Endodermal cell (in vitro differentiated cells): ENCODE measurements at places on chromosomes 1 and 21.
A peak's percentile ranks its signal among the peaks of the same experiment; 100 is the strongest.

GRCh38 chr1:63148825-63149645, 173.3 kb upstream of the FOXD3 start:
- peak; percentile 87 for DNase-seq

GRCh38 chr1:213876531-213876930, 111.2 kb upstream of the PROX1 start:
- peak; percentile 53 for DNase-seq

DNA sequence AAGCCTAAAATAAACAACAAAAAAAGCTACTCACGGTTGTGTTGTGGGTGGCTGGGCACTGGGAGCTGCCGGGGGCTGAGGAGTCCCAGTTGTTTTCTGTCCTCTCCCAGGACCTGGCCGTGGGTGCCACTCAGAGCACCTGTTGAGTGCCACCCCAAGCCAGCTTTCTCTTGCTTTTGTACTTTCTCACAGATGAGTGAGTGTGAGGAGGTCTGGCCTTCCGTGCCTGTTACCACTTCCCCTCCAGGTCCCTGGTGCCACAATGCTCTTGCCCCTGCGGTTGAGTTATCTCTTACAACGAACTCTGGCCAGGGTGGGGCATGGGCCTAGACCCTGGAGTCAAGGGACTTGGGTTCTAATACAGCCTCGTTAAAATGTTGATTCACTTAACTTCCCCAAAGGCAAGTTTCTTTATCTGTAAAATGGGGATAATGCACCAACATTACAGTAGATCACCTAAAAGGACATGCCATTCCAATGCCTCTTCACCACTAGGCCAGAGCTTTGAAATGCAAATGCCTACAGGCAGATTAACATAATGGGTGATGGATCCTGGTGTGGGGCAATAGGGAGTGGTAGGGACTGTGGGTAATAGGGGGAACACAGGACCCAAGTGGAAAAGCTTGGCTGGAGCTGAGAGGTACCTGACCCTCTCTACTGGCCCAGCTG, at the start of gene CNR2:
CNR2 (minus strand) TSS at position 151 of the 669 bp plus-strand sequence. CDS start 37,745 bp downstream, outside the sequence.
- no peak for DNase-seq

GRCh38 chr1:231806623-231807495, 180.3 kb downstream of the DISC1 start:
- peak; percentile 94 for DNase-seq

- no peak for DNase-seq
Measured at GRCh38 chr1:241465673-241466072, 53.9 kb downstream of the FH start.

GRCh38 chr1:211939876-211940468, 95.4 kb downstream of the INTS7 start:
- DNase-seq: no peak

GRCh38 chr1:89260042-89260441, 12.6 kb downstream of the GBP5 start:
- DNase-seq: peak; percentile 77

- no peak for DNase-seq
Measured at GRCh38 chr1:56675763-56676162, 30.6 kb downstream of the PRKAA2 start.

GRCh38 chr1:225449261-225449660, 21.4 kb upstream of the LBR start:
- peak; percentile 28 for DNase-seq

GRCh38 chr1:44644806-44645205, 29.5 kb downstream of the TMEM53 start:
- DNase-seq: no peak

GRCh38 chr1:201427963-201428362, 6.4 kb upstream of the TNNI1 start:
- DNase-seq: no peak

GRCh38 chr21:42026082-42026435, 15.9 kb upstream of the ZBTB21 start:
- no peak for DNase-seq

GRCh38 chr1:45800899-45801298, 2.5 kb upstream of the MAST2 start:
- no peak for DNase-seq

DNA sequence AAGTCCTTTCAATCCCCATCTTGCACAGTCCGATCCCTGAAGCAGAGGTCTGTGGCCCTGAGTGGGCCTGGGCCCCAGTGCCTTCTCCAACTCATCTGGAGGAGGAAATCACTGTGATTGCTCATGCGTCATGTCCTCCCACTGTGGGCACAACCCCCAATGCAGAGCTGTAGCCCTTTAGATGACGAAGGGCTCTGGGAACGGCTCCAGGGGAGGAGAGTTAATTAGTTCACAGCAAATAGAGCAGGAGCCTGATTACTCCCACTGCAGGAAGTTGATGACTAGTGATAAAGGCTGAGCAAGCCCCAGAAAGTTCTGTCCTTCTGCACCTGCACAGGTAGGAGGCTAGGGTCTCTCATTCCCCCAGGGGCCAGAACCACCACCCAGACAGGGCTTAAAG, 111.5 kb downstream of the CCDC185 start:
- DNase-seq: no peak

DNA sequence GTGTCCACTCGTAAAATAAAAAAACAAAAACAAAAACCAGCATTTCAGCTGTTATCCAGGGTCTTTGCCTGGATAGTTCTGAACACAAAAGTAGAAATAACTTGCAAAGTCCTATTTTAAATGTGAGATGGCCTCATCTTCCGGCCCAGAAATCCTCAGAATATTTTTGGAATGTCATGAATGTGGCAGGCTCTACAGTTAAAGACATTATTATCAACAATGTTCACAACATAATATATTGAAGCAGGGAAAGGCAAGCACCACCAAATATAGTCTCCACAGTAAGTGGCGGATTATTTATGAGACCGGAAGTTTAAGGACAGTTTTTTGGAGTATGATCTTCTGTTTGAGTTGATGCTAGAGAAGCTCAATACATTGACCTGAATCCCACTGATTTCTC, 1.2 kb upstream of the C1orf198 start:
- no peak for DNase-seq

DNA sequence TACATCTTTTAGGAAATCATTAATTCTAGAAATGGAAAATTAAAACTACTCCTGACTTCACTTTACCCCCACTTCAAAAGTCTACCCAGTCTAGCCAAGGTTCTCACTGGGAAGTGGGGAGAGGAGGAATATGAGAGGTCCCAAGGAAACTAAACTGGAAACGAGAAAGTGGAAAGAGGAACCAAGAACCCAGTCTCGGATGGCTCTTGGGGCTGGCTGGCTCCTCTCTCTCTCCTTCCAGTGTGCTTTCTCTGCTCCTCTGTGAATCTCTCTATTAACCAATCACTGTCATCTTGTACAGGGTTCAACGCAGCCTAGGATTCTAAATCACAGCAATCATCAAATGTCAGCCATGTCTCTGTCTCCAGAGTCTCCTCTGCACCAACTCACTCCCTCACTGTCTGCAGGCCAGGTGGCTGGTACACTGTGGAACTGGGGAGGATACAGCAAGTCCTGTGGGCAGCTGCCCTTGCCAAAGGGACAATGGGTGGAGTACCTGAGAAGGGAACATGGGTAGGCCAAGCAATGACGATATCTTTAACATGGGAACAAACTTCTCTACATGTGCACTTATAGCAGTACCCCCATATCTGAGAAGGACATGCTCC, 33.7 kb downstream of the GNB1 start:
- no peak for DNase-seq

- DNase-seq: no peak
Measured at GRCh38 chr1:39754026-39754570, 15.4 kb downstream of the PPIE start.

GRCh38 chr1:3729594-3730542, 22.4 kb upstream of the CCDC27 start:
- DNase-seq: no peak

DNA sequence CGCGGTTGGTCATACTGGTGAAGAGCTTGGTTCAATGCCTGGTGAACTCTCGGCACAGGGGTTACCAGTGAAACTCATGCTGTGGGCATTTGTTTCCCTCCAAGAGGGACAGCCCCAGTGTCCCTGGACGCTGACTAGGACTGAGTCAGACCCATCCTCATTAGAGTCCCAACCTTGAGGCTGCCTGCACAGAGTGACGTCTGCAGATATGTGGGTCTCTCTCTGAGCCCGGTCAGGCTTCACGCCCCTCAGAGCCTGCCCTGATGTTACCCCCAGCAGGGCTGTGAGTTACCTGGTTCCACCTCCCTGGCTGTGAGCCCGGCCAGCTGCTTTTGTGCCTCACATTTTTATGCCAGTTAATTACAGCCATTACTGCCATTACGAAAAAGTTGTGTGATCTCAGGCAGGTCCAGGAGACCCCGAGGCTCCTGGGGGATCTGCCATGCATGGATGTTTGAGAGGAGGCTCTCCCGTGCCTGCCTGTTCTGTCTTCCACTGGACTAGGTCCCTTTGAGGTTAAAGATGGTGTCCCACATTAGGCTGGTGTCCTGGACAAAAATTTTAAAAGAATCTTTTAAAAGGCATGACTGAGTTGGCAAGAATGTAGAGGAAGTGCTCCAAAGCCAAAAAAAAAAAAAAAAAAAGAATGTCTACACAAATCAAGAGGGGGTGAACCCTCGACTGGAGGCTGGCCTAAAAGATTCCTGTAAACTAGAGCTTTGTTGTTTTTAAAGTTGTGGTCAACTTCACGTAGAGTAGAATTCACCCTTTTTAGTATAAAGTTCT, 36.6 kb upstream of the PADI1 start:
- DNase-seq: no peak

- DNase-seq: no peak
Measured at GRCh38 chr1:228185641-228185965, 20.0 kb downstream of the IBA57 start.

- no peak for DNase-seq
Measured at GRCh38 chr1:25204797-25205480, 27.4 kb downstream of the SYF2 start.

- no peak for DNase-seq
Measured at GRCh38 chr1:232877365-232878028, 72.3 kb downstream of the MAP10 start.

DNA sequence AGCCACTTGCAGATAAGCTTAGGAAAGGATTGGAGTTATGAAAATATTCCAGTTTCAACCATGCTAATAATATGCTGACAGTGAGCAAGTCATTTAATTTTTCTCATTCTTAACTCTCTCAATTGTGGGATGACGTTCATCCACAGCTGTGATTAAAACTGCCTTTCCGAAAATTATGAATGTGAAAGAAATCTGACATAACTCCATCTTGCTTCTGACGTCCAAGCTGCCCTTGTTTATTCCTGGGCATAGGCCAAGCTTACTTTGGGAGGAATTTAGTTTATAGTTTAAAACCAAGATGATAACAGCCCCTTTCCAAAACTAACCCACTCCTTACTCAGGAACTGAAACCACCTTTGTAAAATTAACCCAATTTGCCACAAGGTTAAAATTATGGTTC, 11.0 kb upstream of the RGS18 start:
- DNase-seq: no peak

DNA sequence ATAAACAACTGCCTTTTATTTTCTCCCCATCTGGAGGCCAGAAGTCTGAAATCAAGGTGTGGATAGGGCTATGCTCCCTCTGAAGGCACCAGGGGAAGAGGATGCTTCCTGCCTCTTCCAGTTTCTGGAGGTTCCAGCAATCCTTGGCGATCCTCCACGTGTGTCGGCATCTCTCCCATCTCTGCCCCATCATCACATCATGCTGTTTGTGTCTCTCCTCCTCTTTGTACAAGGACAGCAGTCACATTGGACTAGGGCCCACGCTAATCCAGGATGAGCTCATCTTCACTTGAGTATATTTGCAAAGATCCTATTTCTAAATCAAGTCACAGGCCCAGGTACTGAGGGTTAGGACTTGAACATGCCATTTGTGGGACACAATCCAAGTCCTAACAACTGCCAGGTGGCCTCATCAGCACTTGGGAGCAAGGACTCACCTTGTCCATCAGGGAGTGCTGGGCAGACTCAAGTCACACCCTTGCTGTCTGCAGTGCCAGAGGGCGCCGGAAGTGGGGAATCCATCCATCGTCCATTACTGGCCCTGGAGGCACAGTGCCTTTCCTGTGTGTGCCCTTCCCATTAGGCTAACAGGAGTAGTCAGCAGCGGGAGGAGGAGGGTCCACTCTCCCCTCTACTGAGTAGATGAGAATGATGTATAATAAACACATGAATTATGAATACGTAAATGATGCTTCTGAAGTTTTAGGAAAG, 185.4 kb upstream of the AJAP1 start:
- DNase-seq: peak; percentile 25

DNA sequence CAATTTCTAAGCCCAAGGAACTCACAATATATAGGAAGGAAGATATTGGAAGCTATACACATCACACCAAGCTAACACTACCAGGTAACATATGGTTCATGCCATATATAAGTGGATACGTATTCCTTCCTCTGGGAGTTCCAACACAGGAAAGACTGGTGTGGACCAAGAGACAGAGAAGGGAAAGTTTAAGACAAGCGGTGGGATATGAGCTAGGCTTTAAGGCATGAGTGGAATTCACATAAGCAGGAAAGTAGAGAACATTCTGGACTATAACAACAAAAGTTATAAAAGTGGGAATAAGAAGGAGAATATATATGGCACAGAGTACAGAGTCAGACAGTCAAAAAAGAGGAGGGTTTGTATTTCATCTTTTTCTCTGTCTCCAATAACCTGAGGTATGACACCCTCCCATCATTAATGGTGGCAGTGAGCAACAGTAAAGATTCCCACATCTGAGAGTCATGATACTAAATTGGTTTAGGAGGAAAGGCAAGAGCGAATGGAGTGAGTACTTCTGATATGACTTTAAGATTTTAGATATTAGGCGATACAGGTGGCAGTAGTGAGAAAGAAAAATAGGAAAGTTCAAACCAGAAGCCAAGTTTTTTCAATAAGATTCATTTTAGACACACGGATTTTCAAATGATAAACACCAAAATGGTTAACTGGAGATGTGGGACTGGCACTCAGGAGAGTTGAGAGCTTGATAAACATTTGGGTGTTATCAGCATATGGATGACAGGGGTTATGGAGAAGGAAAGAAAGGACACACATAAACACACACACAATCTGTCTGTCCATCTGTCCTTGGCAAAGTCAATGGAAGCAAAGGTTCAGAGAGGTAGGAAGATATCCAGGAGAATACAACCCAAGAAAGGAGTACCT, 87.4 kb upstream of the TTC39A start:
- DNase-seq: no peak

DNA sequence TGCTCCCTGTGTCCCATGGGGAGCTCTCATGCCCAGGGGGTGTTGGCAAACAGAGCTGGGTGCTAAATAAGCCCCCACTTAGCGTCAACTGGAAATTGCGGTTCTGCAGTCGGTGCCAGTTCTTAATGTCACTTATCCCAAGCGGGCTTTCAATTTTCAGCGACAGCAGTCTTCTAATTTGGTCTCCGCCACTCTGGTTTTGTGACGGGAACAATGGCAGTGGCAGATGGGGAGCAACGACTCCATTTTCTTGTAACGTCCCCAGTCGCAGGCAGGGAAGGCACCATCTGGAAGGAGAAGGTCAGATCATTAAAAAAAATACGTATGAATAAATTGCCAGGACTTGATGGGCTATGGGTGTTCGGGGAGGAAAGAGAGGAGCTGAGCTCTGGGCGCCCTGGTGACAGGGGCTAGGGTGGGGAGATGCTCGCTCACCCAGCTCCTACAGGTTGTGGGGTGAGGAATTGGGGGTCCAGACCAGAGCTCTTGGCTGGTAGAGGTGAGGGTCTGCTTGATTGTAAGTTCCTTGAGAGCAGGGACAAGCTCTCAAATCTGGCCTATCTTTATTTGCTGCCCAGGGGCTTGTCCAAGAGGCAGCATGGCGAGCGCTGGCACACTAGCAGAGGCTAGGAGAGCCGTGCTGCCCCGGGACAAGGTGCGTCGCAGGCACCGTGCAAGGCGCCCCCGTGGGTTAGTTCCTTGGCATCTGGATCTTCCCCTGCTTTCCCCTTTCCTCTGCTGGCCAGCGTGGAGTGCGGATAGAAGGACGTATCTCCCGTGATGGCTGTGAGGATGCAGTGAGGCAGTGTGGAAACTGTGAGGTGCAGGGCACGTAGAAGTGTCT, 105.8 kb downstream of the ARHGEF10L start:
- no peak for DNase-seq

- no peak for DNase-seq
Measured at GRCh38 chr1:9841460-9841859, 17.7 kb upstream of the CLSTN1 start.
